ENCODE measurements at places on chromosomes 5 and 9. TPM values are rescaled to one million over a fixed set of nuclear protein-coding genes. Genes with fewer than 3 reads are reported as not detected.

The GFI1B gene
- not detected for total RNA-seq

The SLCO6A1 gene
- not detected for total RNA-seq

The SHISAL2B gene
- not detected for total RNA-seq

The REEP5 gene
- 55.6 TPM for total RNA-seq

The HTR1A gene
- not detected for total RNA-seq

The ARHGAP26 gene
- 22.6 TPM for total RNA-seq

The TAS2R1 gene
- not detected for total RNA-seq

The C6 gene
- total RNA-seq = not detected

The VLDLR gene
- 0.50 TPM for total RNA-seq

The MAPK9 gene
- 39.1 TPM for total RNA-seq

All from CD4-positive, alpha-beta memory T cell (primary cell).